Activated CD4-positive, CD25-positive, alpha-beta regulatory T cell (primary cell): ENCODE measurements at places on chromosomes 12 and 14.

DNA sequence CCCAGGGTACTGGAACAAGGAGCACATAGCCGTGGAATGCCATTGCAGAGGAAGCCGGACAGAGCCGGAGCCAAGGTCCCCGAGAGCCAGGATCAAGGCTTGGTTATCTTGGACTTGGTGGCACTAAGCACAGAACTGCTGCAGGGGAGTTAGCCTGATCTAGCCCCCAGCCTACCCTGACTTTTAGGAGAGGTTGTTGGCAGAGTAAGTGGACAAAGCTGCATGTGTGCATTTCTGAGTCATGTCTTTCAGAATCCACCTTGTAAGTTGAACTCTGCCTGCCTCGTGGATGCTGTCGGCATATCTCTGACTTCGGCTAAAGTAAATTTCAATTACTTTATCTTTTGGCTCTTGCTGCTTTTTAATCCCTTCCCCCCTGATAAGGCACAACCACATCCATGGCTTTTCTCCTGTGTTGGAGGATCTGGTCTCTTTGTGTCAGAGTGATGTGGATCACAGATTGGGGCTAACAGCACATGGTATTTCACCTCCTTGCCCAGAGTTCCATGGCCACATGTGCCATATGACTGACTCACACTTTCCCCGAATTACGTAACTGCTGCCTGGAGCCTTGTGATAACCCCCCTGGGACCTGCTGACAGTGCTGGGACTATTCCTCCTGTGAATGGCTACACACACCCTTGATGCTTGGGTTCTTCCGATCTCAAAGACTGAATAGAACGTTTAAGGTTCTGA is 240.3 kb downstream of the EMP1 start:
- no peak for DNase-seq

GRCh38 chr12:103642240-103642864 is 55.3 kb downstream of the STAB2 start:
- no peak for DNase-seq

DNA sequence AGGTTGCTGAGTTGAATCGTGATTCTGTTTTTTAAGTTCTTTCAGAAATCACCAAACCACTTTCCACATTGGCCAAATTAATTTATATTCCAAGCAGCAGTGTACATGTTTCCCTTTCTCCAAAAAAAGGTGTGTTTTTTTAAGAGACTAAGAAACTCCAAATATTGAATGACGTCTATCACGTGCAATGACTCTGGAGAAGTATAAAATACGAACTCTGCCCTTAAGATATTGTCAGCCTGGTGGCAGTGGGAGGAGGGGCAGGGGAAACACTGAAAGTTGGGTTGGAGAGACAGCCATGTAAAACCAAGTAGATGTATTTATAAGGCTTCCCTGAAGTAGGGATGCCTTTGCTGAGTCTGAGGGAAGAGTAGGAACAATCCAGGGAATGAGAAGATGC is 50.1 kb upstream of the DHRS4 start:
- DNase-seq = no peak

GRCh38 chr12:125455556-125455955 is 390.3 kb downstream of the AACS start:
- no peak for DNase-seq

GRCh38 chr12:16449459-16449858 is 102.0 kb downstream of the MGST1 start:
- no peak for DNase-seq

DNA sequence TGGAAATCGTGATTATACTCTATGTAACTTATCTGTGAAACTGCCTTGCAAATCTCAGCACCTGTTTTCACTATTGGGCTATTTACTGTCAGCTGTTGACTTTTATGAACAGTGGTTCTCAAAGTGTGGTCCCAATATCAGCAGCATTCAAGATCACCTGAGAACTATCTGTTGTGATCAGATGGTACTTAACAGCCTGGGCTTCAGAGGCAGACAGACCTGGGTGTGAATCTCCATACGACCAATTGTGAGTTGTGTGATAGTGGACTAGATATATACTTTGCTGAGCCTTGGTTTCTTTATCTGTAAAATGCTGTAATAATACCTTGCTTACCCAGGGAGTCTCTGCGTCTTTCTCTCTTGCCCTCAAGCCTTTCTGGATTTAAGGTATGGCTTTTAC is 105.1 kb downstream of the ERGIC2 start:
- DNase-seq = no peak

GRCh38 chr14:68414121-68414520 is 378.7 kb downstream of the ZFP36L1 start:
- no peak for DNase-seq

GRCh38 chr14:42028607-42029006 is 421.9 kb downstream of the LRFN5 start:
- no peak for DNase-seq

- DNase-seq = no peak
These were observed 9.8 kb upstream of the RPH3A start for GRCh38 chr12:112781767-112782166.

DNA sequence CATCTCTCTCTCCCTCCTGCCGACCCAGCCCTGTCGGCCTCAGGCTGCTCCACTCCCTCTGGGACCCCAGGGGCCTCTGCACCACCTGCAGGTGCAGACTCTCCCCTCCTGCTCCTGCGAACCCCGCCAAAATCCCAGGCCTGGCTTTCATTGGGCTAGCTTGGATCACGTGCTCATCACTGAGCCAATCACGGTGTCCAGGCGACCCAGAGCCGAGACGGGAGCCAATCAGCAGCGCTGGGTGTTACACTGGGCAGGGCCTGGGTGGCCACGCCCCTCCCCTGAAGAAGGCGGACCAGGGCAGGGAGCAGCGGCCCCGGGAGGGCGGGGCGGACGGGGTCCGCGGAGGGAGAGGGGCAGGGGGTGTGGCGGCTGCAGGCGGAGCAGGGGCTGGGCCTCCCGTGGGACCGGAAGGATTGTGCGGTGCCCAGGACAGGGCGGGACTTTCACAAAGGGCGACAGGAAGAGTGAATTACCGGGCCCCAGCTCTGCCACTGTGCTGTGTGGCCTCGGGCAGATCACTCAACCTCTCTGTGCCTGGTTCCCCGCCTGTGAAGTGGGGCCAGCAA is 66.6 kb upstream of the FBRSL1 start:
- no peak for DNase-seq

- no peak for DNase-seq
These were observed 2.8 kb downstream of the TNS2 start for GRCh38 chr12:53052419-53053217.

DNA sequence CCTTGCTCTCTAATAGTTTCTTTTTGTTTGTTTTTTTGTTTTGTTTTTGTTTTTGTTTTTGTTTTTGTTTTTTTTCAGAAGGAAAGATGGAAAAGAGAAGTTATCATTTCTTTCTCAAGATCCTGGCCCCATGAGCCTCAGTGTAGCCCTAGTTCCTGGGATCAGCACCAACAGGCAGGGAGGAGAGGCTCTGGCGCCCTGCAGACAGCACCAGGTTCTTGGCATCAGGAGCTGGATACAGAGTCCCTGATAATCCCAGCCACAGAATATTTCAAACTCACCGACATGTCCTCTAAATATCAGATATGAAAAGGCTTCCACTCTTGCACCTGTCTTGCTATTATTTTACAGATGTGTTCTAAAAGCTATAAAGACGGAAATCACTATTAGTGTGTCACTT is 52.7 kb downstream of the FOXN3 start:
- DNase-seq = no peak

GRCh38 chr14:38973083-38973700 is 129.8 kb downstream of the SEC23A start:
- no peak for DNase-seq

GRCh38 chr12:42695490-42695995 is 106.0 kb upstream of the PRICKLE1 start:
- DNase-seq = no peak

GRCh38 chr12:27542628-27543027 is 18.6 kb downstream of the PPFIBP1 start:
- DNase-seq = no peak

DNA sequence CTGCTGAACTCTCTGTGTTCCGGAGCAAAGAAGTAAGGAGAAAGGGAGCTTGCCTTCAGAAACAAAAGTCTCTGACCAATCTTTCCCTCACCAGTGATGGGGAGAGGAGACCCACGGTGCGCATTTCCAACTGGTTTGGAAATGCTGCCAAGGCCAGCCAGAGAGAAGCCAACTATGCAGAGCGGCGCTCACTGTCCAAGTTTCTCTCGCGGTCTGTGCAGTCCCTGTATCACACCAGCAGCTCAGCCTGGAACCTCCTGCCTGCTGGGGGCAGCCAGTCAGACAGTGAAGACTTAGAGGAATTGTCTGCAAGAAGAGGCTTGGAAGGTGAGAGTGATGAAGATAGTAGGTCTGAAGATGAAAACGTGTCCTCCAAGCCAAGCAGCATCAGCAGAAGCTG is 206.2 kb downstream of the NAV3 start:
- DNase-seq = no peak

GRCh38 chr12:54038871-54039414 is 6.1 kb downstream of the HOXC5 start:
- DNase-seq = no peak

DNA sequence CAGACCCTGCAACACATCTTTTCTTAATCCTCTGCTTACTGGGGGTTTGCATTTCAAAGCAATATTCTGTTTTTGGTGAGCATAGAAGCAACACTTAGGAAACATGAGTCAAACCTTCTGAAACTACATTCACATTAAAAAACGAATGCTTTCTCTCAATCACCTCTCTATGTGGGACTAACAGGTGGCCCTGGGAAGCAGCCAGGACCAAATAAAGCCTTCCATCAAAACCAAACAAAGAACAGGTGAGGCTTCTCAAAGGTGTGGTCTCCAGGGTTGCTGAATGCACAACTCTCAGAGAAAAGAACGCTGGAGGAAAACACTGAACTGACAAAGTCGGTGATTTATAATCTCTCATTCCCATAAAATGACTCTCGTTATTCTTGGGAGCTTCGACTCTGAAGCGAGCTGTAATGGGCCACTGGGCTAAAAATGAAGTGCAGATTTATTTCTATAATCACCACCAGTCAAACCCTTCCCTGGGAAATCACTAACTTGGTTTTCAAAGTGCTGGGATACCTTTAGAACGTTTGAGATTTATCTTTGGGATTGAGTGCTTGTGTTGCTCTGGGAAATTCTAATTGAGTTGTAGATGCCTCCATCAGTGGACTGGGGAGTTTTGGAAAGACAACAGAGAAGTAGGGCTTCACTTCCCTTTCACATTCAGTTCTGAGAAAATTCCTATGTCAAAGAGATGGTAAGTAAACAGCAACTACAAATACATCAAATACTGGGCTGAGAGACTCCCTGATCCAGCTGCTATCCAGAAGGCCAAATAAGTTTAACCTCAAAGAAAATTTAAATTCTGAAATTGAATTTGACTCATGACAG is 262.0 kb upstream of the TMPO start:
- DNase-seq = no peak

DNA sequence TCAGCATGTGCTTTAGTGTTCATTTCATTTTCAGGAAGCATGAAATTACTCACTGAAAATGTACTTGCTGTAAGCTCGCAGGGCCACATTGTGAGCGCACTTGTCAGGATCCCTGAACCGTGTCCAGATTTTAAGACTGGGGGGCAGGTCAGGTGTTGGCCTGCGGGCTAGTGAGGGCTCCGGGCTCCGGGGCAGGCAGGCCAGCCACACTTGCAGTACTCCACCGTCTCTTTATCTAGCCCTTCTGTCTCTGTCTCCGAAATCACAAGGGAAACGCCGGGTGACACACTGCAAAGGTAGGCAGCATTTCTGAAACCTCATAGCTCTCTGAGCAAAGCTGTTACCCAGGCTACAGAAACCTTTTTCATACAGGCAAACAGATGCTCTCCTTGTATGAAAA is 98.7 kb downstream of the EML1 start:
- no peak for DNase-seq

DNA sequence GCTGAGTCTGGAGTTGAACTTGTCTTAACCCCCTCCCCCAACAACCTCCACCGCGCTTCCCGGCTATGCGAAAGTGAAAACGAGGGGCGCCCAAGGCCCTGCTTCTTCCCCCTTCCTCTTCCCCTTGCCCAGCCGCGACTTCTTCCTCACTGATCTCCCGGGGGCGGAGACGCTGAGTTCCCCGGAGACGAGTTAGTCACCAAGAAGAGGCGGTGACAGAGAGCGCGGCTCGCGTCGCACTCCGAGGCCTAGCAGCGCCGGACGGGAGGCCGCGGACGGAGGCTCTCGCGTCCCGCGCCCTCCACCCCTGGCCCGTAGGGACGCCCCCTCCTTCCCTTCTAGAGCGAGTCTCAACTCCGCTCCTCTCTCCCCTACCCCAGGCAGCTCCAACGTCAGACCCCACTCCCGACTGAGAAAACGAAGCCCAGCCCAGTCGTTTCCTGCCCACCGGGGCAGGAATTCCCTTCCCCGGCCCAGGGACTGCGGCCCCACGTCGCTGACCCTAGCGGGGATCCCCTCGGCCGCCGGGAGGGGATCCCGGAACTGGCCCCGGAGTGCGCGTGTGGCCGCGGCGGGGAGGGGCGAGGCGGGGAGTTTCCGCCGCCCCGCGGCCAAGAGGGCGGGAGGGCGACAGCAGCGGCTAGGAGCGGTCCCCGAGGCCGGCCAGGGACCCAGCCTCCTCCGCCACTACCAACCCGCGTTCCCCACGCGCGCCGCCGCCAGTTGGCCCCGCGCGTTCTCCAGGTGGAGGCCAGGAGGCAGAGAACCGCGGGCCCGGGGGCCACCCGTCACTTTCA is 1.4 kb downstream of the BAZ1A start:
- DNase-seq = peak; percentile 58

DNA sequence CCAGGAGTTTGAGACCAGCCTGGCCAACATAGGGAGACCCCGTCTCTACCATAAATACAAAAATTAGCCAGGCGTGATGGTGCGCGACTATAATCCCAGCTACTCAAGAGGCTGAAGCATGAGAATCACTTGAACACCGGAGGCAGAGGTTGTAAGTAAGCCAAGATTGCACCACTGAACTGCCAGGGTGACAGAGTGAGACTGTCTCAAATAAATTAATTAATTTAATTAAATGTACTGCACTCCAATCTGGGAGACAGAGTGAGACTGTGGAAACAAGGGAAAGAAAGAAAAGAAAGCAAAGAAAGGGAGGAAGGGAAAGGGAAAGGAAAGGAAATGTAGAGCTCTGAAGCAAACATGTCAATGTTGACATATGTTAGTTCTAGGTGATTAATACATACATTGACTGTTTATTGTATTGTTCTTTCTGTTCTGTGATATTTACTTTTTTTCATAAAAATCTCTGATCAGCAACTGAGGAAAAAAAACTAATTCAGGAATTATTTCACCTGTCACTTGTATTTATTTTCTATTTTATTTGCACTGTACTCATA is 99.6 kb downstream of the DENND5B start:
- DNase-seq = no peak

- DNase-seq = no peak
These were observed 501.7 kb downstream of the DIO2 start for GRCh38 chr14:79709573-79709972.
